ENCODE measurements at places on chromosomes 3 and 15.

- DNase-seq = no peak
Observed at GRCh38 chr15:60612400-60613048, 133.6 kb upstream of the ICE2 start.

DNA sequence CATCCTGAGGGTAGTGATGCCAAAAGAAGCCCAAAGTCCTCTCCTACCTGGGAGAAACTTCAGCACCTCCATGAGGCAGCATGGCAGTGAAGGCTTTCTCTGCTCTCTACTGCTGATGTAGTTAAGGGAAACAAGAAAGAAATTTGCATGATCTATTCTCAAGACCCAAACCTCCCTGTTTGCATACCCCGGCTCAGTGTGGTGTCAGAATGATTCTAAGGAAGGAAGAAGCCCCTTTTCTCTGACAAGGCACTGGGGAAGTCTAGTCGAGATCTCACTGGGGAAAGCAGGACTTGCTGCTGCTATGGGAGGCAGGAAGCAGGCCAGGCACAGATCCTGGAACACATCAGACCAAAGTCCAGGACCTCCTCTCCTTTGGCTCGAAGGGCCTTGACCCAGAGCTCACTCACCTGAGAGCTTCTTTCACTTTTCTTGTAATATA lies 89.4 kb upstream of the ICE2 start:
- no peak for DNase-seq

DNA sequence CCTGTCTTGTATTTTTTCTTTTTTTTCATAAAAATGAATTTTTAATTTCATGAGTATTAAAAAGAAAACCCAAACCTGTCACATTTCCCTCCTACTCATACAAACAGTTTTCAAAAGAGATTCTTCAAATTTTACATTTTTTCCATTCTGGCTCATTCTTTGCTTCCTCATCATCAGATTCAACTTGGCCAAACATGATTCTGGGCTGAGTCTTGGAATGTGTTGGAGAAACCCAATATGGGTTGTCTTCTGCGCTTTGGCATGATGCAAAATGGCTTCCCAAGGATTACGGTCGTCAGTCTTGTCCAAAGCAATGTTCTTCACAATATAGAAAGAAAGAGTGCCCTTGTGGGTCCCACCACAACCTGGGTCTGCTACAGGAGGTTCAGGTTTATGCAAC lies 12.4 kb upstream of the TM4SF4 start:
- DNase-seq = no peak

DNA sequence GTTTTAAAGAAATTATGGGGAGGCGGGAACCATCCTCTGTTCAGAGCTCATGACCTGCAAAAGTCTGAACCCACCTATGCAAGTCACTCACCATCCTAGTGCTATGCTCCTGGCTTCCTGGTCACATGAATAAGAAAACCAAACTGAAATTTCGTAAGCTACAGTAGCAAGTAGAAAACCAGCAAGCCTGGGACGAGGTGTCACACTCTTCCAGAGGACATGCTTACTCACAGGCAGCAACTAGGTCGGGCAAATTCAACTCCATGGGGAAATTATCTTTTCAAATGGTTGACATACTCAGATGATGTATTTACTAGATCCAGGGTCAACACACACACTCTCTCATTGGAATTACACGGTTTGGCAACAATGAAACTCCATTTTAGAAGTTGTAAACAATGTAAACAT lies 31.3 kb downstream of the LDHAL6B start:
- DNase-seq = no peak

- no peak for DNase-seq
Observed at GRCh38 chr15:78959360-78959759, 14.5 kb upstream of the CTSH start.

GRCh38 chr3:58628823-58629562 lies 37.6 kb downstream of the FAM3D start:
- no peak for DNase-seq

GRCh38 chr3:51679318-51679717 lies 8.3 kb downstream of the TEX264 start:
- DNase-seq = no peak

GRCh38 chr3:42022355-42022754 lies 60.5 kb upstream of the ULK4 start:
- DNase-seq = no peak

DNA sequence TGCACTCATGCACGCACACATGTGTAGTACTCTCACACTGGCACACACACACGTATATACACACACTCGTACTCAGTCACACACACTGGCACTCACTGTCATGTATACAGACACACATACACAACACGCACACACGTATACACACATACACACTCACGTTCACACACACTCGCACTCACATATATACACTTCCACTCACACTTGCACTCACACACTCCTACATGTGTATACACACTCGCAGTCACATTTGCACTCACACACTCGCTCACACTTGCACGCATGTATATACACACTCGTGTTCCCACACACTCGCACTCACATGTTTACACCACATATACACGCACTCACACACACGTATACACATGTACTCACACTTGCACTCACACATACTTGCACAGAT lies 1.5 kb downstream of the PLA2G4F start:
- DNase-seq = no peak

DNA sequence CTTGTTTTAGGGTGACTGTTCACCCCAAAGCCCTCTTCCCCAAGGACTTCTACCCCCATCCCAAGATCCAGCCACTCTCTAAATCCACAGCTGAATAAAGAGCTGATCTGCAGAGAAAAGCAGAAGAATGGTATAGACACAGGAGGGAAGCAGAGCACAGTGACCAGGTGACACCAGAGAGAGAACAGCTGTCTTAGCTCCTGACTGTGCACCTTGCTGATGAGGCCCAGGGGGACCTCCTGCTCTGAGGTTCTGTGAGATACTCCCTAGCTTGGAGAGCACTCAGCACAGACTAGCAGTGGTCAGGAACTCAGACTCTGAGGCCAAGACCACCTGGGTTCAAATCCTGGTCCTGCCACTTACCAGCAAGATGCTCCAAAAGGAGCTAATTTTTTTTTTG lies 17.7 kb downstream of the MCF2L2 start:
- DNase-seq = no peak

DNA sequence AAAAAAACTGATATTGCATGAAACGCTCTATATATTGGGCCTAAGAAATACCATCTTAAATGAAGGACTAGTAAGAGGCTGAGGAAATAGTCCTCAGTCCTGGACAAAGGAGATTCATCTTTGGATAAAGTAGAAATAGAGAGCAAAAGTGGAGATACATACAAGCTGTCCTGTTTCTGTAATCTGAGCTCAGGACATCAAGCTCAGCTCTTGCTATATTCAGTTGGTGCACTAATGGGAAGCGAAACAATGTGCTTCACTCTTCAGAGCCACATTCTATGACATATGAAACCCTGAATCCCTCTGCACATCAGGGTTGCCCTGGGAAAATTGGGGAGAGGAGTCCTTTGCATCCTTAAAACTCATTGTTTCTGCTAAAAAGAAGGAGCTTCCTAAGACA lies 290.7 kb downstream of the VPS13C start:
- no peak for DNase-seq

DNA sequence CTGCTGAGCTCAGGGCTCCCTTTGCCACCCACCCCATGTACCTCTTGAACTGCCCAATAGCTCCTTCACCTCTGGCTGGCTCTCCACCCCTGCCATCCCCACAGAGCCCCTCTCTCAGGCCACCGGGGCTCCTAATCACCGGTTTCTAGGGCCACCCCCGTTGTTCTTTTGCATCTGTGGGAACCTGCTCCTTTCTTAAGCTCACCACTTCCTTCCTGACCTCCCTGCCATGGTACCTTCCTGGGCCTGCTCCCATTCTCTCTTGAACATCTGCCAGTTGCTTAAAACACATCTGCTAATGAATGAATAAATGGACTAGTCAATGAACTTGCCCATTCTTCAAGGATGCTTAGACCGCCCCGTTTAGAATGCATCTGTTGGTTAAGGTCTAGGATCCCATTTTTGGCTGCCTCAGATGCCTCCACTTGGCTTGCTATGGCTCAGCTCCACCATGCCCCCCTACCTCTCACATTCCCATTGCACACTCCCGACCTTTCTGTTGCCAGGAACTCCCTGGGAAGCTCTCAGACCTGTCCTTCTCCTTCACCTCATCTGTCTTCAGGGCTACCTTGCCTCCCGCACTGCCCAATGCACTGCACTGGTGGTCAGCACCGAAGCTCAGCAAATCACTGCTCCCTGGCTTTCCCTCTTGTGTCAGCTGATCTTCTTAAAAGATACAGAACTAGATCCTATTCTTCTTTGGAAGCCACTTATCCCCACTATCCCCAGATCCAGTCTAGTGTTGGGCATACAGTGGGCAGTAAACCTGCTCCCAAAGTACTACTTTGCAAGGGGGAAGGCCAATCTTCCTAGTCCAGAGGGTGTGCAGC lies 9.1 kb downstream of the AMOTL2 start:
- DNase-seq = no peak

- no peak for DNase-seq
Observed at GRCh38 chr15:70327856-70328678, 230.3 kb upstream of the TLE3 start.

- DNase-seq = no peak
Observed at GRCh38 chr15:101090428-101090790, 161.4 kb downstream of the CHSY1 start.

- no peak for DNase-seq
Observed at GRCh38 chr3:43079536-43080332, 26.1 kb downstream of the POMGNT2 start.

DNA sequence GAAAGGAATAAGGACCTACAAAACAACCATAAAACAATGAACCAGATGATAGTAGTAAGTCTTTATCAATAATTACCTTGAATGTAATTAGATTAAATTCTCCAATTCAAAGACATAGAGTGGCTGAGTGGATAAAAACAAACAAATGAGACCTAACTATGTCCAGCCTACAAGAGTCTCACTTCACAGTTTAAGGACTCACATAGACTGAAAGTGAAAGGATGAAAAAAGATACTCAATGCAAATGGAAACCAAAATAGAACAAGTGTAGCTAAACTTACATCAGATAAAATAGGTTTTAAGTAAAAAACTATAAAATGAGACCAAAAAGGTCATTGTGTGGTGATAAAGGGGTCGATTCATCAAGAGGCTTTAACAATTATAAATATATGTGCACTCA lies 21.9 kb upstream of the NR1I2 start:
- DNase-seq = no peak

- no peak for DNase-seq
Observed at GRCh38 chr15:44779761-44780160, 43.4 kb downstream of the TRIM69 start.

GRCh38 chr3:153273767-153274435 lies 111.9 kb downstream of the RAP2B start:
- no peak for DNase-seq

GRCh38 chr3:123337948-123338619 lies 110.8 kb downstream of the ADCY5 start:
- DNase-seq = no peak

DNA sequence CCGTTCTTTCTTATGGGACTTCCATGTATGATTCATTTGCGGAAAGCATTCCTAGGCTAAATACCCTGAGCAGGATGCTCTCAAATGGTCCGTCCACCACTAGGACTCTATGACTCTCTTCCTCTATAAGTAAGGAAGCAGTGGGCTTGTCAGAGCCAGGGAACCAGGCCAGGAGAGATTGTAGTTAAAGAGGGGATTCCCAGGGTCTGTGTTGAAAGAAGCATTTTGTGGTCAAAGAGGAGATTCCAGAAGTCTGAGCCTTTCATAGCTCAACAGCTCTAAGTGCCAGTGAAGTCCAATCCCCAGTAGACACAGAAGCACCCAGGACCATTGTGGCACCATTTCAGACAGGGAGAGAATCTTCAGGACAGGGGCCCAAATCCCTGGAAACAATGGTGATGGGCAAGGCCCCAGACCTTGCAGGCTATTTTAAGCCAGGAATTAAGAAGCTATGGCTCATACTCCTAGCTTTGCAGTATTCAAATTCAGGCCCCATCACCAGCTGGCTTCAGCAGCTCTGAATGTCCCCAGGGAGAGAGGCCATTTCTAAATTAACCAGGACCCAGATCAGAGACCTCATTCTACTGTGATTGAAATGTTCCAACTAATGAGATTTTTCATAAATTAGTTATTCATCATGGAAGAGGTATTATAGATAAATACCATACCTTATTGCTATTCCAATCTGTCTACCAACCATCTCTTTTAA lies 81.7 kb downstream of the CD47 start:
- DNase-seq = no peak

GRCh38 chr15:71823801-71824200 lies 13.4 kb downstream of the NR2E3 start:
- no peak for DNase-seq

DNA sequence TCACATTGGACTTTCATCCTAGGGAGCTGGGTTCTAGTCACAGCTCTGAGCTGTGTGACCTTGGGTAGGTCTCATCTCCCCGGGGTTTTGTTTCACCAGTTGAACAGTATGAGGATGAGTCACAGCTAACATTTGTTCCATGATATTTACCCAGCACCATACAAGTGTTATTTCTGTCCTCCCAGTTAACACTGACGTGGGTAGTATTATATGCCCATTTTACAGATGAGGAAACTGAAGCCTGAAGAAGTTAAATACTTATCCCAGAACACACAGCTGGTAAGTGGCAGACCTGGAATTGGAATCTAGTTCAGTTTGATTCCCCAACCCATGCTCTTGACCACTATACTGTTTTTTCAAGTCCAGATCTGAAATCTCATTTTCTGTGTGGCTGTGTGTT lies 908 bp upstream of the RARB start:
- no peak for DNase-seq

DNA sequence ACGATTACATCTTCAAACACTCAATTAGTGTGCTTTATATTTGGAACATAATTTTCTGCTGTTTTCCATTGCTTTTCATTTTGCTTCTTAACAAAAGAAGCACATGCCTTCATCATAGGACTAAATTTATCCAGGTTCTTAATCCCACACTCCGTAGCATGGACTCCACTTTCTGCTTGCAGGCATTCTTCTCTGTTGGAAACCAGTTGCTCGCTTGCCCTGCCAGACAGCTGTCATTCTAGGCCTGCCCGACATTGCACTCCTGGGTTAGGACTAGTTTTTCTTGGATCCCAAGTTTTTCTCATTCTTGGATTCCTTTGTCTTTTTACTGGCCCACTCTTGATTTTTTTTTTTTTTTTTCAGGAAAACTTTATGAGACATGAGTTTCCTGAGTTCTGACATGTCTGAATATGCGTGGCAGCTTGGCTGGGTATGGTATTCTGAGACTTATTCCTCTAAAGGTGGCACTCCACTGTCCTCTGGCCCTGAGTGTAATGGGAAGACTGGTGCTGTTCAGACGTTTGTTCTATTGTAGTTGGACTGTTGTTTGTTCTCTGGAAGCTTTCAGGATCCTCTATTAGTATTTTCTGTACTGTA lies 6.3 kb upstream of the ATP1B3 start:
- DNase-seq = no peak

DNA sequence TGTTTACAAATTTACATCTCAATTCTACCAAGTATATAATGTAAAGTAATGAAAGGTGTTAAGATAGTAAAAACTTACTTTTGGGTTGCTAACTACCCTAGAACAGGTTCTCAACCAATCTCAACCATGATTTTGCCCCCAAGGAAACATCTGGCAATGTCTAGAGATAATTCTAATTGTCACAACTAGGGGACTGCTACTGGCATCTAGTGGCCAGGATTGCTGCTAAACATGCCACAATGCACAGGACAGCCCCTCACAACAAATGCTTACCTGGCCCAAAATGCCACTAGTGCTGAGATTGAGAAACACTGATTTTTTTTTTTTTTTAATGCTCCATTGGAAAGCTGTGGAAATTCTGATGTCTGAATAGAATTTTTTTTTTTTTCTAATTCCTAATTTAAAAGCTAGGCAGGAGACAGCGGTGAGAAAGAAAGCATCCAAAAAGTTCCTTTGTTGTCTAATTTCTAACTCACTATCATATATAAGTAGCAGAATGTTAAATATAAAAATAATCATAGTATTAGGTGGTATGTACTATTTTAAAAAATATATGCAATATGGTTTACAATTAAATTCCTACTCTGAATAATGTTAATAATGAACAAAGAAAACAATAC lies 81.5 kb downstream of the TJP1 start:
- DNase-seq = no peak

Measured in retinal pigment epithelial cell (primary cell).